Erythroblast (primary cell): ENCODE measurements at places on chromosomes 11 and 22.

- peak; percentile 93 for DNase-seq
These were observed 6.4 kb downstream of the FADS2 start for GRCh38 chr11:61834278-61835048.

GRCh38 chr11:79017811-79018210 is 423.0 kb downstream of the TENM4 start:
- no peak for DNase-seq

DNA sequence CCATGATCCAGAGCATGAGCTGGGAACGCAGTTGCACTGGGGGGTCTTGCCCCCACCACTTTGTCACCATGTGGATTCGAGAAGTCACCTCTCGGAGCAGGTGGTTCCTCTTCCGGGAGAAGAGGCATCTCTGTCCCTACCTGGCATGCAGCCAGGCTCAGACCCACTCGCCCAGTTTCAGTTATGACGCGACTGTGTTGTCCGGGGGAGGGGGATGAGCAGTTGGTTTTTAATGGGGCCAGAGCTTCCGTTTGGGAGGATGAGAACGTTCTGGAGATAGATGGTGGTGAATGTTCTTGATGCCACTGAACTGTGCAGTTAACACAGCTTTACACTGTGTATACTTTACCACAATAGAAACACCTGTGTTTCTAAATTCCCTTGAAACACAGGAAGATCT is 41.5 kb downstream of the DHCR7 start:
- DNase-seq = no peak

GRCh38 chr22:49350441-49351121 is 477.1 kb downstream of the BRD1 start:
- no peak for DNase-seq

DNA sequence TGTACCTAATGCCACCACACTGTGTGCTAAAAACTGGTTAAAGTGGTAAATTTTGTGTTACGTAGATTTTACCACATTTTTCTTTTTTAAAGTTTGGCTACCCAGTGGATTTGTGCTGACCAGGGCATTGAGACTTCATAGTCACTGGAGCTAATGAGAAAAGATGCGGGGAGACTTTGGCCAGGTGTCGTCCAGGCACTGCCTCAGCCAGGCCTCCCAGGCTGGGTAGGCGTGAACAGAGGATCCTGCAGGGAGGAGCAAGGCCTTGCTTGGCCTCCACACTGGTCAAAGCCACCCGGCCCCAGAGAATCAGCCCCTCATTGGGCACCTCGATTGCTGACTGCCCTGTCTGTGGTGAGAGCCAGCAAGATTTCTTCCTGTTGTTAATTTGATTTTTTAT is 13.4 kb upstream of the MGAT3 start:
- DNase-seq = no peak

GRCh38 chr11:75697906-75698581 is 19.6 kb upstream of the MOGAT2 start:
- no peak for DNase-seq

- peak; percentile 23 for DNase-seq
These were observed 34.9 kb downstream of the TBC1D22A start for GRCh38 chr22:46797355-46797754.

- DNase-seq = no peak
These were observed 10.5 kb downstream of the COMMD9 start for GRCh38 chr11:36278531-36279282.

DNA sequence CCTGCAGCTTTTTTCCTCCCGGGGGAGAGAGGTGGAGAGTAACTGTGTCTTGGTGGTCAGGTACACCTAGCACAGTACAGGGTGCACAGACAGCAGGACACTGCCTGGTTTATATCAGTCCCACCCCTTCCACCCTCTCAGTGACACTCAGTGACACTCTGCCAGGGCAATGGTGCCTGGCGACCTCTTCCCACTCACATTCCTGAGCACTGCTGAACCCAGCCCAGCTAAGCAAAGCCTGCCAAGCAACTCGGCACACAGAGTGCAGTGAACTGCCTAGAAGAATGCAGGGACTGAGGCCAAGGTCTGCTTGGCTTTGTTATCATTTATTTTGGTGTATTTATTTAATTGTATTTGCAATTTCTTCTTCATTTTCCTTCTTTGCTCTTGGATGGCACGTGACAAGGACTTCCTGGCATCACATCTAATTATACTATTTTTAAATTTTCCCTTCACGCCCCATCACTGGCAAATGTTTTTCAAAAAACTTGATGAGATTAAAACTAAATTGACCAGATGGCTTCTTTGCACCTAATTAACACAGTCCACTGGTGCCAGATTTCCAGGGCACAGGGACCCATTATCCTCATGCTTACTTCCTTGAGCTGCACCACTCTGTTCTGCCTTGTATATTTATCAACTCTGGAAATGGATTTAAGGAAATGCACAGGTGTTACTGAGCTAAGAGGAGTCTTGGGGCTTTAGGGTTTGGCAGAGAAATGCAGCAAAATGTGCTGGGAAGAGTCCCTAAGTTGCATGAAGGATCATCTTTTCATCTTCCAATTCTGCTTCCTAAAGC is 205.6 kb downstream of the ADAMTS15 start:
- no peak for DNase-seq

- DNase-seq = no peak
These were observed 74.2 kb downstream of the NOX4 start for GRCh38 chr11:89416961-89417360.

- no peak for DNase-seq
These were observed 29.9 kb downstream of the SYN3 start for GRCh38 chr22:33028234-33028633.
